Skeletal muscle cell (primary cell): ENCODE measurements at places on chromosomes 16 and 17.

DNA sequence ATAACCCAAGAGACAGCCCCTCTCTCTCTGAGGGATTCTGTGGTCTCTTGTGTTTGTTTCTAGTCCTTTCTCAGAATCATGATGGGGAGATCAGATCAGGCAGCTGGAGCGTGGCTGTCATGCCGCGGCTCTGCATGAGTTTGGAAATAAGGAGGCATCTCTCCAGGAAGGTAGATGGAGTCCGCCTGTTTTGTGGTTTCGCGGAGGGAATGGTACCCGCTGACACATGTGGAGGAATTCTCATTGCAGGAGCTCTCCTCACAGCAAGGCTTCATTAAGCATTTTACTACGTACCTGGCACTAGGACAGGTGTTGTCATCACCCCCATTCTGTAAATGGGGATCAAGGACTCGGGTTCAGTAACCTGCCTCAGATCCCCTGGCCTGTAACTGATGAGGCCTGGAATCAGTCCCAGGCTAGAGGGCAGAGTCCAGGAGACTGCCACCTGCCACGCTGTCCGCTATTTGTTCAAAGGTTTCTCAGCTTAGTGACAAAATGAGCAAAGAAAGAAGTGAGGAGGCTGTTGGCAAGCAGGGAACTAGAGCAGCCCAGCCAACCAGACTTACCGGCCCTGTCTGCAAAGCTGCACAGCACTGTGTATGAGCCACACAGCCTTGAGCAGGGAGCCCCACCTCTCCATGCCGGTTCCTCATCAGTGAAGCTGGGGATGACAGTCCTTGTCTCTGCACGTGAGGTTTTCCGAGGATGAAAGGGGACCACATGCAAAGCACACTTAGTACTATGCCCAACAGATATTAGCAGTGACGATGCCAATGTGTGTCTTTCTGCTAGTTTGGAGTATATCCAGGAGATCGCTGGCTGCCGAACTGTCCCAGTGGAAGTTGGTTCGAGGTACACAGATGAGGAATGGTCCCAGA lies 11.0 kb downstream of the KDM8 start:
- no peak for DNase-seq

- DNase-seq, result no peak
Observed at GRCh38 chr17:62702746-62703260, 75.3 kb downstream of the MRC2 start.

DNA sequence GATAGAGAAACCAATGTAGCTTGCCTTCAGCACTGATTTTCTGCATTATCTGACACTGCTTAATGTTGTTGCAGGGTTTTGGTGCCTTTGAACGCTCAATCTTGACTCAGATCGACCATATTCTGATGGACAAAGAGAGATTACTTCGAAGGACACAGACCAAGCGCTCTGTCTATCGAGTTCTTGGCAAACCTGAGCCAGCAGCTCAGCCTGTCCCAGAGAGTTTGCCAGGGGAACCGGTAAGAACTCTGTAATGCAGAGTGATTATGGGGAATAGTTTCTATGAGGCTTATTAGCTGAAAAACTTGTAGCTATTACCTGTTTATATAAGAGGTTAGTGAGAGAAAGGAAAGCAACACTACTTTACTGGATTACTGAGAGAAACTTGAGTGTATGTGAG lies 40.4 kb downstream of the AATF start:
- DNase-seq, result no peak

GRCh38 chr17:34582185-34582900 lies 3.0 kb downstream of the TMEM132E start:
- DNase-seq, result no peak

DNA sequence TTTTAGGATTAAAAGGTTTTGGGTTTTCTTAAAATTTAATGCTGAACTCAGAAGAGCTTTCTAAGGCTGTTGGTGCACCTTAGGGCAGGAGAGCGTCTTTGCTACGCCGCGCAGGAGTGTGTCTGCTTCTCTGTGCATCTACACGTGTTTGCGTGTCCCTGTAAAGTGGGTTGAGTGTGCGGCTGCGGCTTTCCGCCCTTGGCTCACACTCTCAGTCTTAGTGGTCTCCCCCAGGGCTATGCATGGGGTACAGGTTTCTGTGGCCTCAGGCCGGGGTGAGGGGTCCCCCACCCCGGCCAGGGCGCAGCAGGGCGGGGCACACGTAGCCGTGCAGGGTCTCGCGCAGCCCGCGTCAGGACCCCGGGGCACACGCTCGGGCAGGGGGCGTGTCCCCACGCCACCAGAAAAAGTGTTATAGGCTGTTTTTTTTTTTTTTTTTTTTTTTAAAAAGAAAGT lies 727 bp upstream of the TENT4B start:
- no peak for DNase-seq

DNA sequence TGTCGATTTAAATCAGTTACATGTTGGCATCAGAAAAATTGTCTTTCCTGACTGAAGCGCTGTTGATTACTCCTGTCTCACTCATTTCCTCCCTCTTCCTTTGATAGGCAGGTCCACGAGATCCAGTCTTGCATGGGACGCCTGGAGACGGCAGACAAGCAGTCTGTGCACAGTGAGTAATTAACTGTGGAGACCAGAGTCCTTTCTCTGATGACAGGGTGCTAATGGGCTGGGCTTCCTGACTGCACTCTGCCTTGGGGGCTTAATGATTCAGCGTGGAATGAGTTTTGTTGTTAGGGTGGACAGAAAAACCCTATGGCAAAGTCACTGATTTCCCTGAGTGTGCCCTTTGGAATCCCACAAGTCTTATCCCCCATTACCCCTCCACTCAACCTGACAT lies 6.5 kb downstream of the GOSR2 start:
- no peak for DNase-seq

- no peak for DNase-seq
Observed at GRCh38 chr16:48206594-48207242, 37.4 kb upstream of the LONP2 start.

DNA sequence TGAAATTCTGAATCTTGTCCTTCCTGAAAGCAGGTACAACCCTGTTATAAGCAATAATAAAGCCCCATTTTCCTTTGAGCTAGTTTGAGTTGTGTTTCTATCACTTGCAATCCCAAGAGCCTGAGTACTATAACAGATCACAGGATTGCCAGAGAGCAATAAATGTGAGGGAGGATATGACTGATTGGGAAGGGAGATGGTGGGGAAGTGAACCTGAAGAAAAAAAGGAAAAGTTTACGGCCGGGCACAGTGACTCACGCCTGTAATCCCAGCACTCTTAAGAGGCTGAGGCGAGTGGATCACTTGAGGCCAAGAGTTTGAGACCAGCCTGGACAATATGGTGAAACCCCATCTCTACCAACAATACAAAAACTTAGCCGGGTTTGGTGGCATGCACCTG lies 80.4 kb downstream of the COX10 start:
- DNase-seq, result no peak

DNA sequence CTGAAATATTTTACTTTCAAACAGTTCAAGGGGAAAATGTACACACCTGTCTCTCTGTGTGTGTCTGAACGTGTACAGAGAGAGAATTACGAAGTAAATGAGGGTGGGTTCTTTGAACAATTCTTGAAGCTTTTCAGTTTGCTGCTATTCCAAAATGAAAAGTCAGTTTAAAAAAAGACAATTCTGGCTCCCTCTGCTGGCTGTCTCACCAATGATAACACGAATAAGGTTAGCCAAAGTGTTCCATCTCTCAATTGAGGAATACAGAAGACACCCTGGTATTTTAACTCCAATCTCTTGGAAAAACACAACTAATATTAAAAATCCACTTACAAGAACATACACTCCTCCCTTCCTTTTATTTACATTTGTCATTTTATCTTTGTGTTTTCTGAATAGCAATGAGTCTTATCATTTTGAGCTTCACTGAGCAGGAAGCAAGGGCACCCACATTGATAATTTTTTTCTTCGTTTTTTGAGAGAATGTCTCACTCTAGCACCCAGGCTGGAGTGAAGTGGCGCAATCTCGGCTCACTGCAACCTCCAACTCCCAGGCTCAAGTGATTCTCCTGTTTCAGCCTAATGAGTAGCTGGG lies 20.5 kb downstream of the EFTUD2 start:
- DNase-seq, result no peak

- DNase-seq, result no peak
Observed at GRCh38 chr16:3954411-3954921, 74.0 kb upstream of the CREBBP start.

- DNase-seq, result no peak
Observed at GRCh38 chr17:29613856-29614255, 8.9 kb downstream of the CORO6 start.

DNA sequence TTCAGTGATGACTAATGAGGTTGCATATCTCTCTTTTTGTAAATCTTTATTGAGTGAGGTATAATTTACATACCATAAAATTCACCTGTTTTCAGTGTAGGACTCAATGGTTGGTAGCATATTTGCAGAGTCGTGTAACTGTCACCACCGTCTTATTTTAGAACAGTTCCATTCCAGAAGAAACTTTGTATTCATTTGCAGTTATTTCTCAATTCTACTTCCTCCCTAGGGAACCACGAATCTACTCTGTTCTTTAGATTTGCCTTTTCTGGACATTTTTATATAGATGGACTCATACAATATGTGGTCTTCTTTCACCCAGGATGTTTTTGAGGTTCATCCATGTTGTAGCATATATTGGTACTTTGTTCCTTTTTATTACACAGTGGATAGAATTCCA lies 3.7 kb downstream of the FTO start:
- DNase-seq, result peak; percentile 19

DNA sequence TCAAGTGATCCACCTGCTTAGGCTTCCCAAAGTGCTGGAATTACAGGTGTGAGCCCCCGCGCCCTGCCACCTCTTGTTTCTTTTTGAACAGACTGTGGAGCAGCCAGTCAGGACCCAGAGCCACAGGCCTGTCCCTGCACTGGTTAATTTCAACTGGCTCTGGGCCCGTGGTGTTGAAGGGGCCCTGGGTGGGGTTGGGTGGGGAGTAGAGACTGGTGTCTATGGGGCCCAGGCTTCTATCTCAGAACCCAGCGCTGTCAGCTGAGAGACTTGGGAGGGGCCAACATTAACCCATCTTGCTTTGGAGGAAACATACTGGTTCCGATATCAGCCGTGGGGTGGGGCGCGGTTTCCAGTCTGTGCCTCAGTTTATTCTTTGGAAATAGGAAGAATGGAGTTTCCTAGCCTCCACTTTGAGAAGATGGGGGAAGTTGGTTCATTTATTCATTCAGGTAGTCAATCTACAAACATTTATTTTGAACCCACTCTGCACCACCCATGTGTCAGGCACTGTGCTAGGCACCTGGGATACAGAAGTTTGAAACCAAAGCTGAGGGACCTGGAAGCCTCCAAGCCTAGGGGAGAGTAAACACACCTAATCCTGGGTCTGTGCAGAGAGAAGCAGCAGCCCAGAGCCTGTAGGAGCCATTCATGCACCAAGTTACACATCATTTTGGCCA lies 15.5 kb upstream of the SLC4A1 start:
- no peak for DNase-seq

DNA sequence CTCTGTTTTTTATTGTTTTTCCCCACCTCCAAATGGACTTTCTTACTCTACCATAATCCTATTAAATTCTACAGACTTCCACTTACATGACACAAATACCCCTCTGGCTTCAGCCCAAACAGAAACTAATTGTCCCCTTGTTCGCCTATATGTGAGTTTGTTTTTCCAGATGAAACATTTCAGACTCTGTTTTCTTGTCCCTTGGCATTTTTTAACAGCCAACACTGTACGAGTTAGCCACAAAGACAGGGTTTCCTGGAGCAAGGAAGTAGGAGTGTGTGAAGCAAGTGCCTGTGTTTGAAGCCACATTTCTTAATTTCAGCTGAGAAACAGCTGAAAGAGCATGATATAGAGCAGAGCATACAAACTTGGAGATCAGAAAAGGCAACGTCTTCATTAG lies 382.2 kb upstream of the CDH5 start:
- DNase-seq, result no peak

DNA sequence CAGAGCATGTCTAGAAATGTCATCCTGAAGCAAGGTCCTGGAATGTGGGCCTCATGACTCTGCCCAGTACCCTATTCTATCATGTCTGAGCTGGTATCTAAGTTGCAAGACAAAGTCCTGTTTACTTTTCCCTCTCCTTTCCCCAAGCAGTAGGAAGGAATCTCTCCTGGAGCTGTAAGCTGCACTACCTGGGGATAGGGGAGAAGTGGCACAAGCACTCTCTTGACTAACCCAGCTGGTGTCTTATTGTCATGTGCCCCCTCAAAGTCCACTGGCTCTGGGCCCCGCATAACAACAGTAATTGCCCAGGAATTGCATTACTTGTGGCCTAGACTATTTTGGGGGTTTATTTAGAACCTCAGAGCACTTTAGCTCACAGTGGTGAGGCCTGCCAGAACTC lies 1366.3 kb upstream of the GOT2 start:
- DNase-seq, result no peak

- no peak for DNase-seq
Observed at GRCh38 chr17:10754861-10755591, 25.2 kb upstream of the TMEM220 start.

DNA sequence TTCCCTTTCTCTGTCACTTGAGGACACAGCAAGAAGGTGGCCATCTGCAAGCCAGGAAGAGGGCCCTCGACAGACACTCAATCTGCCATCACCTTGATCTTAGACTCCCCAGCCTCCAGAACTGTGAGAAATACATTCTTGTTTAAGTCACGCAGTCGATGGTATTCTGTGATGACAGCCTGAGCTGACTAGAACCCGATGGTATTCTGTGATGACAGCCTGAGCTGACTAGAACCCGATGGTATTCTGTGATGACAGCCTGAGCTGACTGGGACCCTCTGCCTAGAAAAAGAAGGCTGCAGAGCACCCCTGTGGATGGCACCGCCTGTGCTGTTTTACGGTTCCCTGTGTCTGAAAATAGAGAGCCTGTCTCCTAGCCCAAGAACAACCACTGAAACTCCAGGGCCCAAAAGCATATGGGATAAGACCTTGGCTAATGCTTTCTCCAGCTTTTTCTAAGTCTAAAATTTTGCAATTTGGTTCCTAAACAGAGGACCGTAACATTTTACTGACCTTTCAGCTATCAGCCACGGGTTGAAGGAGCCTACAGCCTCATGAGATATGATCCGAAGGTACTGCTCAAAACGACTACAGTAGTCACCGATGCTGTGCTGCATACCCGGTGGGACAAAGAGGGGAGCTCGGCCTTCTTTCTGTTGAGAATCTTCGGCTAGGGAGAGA lies 33.1 kb upstream of the PITPNM3 start:
- DNase-seq, result no peak

- DNase-seq, result no peak
Observed at GRCh38 chr17:65811043-65811442, 249.6 kb upstream of the AXIN2 start.

DNA sequence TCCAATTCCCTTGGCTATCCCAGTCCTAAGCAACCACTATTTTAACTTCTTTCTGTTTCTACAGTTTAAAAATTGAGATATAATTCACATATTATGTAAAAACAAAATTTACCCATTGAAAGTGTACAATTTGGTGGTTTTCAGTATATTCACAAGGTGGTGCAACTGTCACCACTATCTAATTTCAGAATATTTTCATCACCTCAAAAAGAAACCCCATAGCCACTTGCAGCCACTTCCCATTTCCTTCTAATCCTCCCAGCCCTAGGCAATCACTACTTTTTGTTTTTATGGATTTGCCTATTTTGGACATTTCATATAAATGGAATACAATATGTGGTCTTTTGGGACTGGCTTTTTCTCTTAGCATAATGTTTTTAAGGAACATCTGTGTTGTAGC lies 36.1 kb upstream of the NACA2 start:
- DNase-seq, result no peak
